ENCODE measurements at places on chromosomes 1 and 21. TPM values are rescaled to one million over a fixed set of nuclear protein-coding genes. Genes with fewer than 3 reads are reported as not detected.

The RHOU gene
- 1.3 TPM for total RNA-seq

The ANKRD35 gene
- total RNA-seq: 0.57 TPM

The PLEKHN1 gene
- 4.9 TPM for total RNA-seq

The ACKR1 gene
- total RNA-seq: not detected

The KRTAP7-1 gene
- not detected for total RNA-seq

The C1orf216 gene
- 11.2 TPM for total RNA-seq

The AMY1A gene
- not detected for total RNA-seq

The FAM229A gene
- 1.8 TPM for total RNA-seq

The LRIF1 gene
- total RNA-seq: 14.0 TPM

Data from placental pericyte (primary cell).